Right hindlimb (tissue), 1 donor: ENCODE measurements at places on chromosomes 3 and 15.
A peak's percentile ranks its signal among the peaks of the same experiment; 100 is the strongest.

DNA sequence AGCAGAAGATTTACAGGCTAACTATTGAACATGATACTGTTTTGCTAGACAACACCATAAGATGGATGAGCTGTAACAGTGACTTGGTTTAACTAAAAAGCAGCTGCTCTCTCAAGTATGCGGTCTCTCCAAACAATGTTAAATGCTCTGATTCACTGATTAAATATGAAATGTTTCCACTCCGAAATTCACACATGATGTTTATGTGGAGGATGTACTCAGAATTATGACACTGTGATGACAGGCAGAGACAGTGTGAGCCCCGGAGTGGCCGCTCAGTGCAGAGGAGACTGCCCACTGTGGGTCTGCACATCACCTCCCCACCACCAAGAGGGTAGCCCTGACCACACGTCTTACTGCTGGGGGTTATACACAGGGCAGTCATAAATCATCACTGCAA, 83.9 kb upstream of the MEX3B start:
- DNase-seq: no peak

DNA sequence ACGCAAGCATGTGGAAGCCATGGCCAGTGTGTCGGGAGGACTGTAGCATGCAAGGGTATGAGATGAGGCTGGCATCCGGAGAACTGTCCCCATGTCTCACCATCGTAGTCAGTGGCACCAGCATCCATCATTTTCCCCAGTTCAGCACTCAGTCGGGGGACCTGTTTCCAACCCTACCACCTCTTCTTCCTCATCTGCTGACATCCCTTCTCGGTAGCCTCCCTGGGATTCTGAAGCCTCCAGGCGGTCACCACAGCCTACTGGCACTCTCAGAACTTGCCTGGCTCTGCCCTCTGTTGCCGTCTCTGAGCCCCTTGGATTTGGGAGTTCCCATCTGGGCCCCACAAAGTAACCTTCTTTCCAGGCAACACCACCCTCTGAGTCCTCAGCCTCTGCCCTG, 131.1 kb upstream of the ABHD17C start:
- DNase-seq: no peak

DNA sequence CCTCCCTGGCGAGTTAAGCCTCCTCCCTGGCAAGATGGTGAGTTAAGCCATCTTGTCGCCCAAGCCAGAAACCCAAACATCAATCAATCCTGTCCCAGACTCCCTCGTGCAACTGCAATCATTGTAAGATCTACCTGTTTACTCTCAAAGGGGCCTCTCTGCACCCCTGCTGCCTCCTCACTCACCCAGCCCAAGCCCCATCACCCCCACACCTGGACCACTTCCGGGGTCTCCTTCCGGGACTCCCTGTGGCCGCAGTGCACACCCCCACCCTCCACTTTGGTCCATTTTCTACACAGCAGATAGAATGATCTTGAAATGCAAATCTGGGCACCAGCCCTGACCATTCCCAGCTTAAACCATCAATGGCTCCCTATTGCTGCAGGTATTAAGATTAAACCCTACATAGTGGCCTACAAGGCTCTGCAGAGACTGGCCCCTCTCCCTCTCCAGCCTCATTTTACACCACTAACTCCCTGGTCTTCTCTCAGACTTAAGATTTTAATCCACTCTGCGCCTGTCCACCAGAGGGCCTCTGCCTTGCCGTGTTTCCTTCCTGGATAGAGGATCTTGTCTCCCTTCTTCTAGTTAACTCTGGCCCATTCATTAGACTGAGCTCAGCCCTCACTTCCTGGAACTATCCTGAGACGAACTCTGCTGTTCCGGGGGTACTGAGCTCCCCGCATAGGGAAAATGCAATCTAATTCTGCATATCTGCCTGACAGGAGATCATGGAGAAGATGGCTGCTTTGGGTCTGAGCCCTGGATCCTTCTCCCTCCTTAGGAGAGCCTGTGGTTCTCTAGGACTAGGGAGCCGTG, 41.9 kb upstream of the SLC6A1 start:
- peak; percentile 57 for DNase-seq

DNA sequence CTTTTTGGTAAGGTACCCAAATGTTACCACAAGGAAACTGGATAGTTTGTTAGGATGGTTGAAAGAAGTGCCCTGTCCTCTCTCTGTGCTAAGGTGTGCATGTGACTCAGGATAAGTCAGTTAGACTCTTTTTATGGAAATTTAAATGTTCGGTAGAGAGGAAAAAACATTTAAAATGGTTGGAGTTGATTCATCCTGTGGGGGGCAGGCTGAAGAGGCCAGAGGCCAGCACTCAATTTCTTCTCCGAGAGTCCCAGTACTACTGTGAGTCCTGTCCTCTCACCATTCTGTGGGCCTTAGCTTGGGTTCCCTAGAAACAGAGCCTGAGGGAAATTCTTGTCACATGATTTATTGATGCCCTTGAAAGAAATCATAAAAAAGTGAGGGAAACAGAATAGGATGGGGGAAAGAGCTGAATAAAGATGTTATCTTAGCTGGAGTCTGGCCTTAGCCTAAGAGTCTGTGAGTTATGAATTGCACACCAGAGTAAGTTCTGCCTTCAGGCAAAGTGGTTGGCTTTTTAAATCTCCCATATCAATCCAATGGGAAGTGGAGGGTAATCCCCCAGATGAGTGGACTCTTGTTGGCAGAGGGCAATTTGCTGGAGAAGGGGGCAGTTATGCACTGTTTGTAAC, 106.5 kb upstream of the GALNT15 start:
- DNase-seq: no peak

GRCh38 chr3:76723366-76723765, 316.5 kb upstream of the ROBO2 start:
- DNase-seq: no peak

DNA sequence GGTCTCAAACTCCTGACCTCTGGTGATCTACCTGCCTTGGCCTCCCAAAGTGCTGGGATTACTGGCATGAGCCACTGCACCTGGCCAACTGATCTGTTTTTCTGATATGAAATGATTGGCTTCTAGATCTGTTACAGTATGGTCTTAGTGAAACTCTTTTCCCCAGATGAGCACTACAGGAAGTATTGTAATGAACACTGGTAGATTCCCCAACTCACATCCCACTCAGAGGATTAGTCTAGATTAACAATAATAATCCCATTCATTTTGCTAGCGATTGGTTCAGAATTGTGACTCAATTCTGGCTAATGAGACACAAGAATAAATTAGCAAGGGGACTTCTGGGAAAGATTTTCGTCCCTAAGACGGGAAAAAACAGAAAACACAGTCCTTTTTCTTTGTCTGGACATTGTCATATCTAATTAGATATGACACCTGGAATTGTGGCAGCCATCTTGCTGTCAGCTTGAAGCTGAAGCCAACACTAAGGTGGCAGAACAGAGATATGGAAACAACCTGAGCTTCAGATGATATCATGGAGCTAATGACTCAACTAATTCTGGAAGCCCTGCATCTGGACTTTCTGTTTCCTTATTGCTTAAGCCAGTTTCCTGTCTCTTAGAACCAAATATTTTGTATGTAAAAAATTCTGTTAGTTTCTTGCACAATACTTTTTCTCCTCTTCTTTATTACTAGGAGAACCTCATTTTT, 17.4 kb upstream of the NPTN start:
- no peak for DNase-seq

DNA sequence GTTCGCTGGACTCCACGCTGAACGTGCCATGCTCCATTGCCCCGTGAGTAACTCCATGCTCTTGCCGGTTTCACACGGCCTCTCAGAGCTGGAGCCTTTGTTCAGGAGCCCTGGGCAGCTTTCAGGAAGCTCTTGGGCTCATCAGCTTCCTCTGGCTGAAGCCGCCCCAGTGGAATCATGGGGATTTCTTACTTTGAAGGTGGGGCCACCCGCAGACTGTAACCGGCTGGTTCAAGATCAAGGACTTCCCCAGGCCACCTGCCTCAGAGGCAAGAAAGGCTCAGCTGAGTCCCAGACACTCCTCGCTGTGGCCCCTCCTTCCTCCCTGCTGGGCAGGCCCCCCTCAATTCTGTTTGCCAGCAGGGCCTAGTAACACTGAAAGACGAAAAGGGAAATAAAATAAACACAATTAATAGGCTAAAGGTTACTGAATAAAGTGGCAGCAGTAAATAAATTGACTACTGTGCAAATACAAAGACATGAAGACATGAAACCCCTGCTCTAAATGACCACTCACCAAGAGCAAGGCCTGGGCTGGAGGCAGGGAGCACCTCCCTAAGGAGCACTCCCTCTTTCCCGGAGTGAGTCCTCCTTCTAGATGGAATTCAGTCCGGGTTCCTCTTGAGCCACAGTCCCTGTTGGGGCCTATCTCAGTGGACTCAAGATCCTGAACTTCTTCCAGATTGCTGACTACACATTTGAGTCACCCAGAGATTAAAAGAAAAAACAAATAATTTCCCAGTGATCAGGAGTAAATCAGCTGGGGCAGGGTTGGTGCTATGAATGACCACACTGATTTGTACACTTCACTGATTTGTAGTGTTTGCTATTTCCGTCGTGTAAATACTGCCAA, 51.0 kb downstream of the ZDHHC19 start:
- no peak for DNase-seq

DNA sequence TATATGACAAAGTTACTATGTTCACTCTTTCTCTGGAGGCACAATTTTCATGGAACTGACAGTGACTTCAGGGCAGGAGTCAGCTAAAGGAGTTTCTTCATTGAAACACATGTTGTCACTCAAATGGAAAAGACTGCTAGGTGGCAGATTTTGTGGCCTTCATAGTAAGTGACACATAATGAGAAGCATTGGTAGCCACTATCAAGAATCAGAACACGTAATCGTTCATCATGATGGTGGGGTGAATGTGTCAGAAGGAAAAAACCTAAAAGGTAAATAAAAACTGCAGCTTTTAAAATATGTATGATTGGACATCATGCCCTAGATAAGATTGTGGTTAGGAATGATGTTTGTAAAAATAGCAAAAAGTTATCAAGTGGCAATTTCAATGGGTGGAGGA, 1491.0 kb downstream of the SI start:
- DNase-seq: no peak

DNA sequence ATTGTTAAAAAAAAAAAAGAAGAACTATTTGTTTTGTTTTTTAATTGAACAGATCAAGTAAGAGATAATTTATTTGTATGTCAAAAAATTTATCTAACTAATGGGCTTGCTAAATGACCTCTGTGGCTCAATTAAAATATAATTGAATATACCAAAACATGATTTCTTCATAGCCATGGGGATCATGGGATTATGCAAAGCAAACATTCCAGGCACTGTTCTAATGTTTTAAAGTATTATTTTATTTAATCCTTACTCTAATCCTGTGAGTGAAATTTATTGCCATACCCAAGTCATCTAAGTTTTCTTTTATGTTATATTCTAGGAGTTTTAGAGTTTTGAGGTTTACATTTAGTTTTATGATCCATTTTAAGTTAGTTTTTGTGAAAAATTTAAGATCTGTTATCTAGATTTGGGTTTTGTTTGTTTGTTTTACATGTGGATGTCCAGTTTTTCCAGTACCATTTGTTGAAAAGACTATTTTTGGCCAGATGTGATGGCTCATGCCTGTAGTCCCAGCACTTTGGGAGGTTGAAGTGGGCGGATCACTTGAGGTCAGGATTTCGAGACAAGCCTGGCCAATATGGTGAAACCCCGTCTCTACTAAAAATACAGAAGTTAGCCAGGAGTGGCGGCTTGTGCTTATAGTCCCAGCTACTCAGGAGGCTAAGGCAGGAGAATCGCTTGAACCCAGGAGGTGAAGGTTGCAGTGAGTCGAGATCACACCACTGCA, 52.3 kb upstream of the CNOT10 start:
- DNase-seq: no peak
